Germinal center (tissue), 1 donor: ENCODE measurements at places on chromosomes 5 and 9.

- DNase-seq, result no peak
These were observed 148.4 kb upstream of the TRPM3 start for GRCh38 chr9:71269859-71270258.

GRCh38 chr5:7209658-7210057, 186.3 kb upstream of the ADCY2 start:
- no peak for DNase-seq

DNA sequence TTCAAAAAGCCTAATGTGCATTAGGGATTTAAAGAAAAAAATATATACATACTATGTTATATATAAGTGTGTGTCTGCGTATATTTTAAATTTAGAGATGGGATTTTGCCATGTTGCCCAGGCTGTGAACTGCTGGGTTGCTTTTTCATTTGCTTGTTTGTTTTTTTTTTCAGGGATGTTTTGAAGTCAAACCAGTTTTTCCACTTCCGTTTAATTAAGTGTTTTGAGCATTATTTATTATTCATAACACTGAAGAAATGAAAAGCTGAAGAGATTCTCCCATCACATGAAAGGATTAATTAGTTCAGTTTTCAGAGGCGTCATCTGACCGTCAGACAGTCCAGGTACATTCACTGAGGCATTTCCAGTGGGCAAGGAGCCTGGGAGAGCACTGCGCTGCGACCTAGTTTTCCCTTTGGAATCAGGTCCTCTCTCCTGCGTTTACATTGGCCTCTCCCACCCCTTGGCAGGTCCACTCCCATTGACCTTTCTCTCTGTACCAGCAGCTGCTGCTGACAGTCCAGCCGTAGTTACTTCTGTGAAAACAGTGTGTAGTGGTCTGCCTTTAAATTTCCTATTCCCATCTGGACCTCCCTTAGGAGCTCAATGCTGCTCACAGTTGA, 26.0 kb downstream of the ARRDC3 start:
- no peak for DNase-seq

GRCh38 chr5:146758076-146758475, 120.5 kb downstream of the PPP2R2B start:
- no peak for DNase-seq

- no peak for DNase-seq
These were observed 20.5 kb downstream of the ADRB2 start for GRCh38 chr5:148846930-148847329.

DNA sequence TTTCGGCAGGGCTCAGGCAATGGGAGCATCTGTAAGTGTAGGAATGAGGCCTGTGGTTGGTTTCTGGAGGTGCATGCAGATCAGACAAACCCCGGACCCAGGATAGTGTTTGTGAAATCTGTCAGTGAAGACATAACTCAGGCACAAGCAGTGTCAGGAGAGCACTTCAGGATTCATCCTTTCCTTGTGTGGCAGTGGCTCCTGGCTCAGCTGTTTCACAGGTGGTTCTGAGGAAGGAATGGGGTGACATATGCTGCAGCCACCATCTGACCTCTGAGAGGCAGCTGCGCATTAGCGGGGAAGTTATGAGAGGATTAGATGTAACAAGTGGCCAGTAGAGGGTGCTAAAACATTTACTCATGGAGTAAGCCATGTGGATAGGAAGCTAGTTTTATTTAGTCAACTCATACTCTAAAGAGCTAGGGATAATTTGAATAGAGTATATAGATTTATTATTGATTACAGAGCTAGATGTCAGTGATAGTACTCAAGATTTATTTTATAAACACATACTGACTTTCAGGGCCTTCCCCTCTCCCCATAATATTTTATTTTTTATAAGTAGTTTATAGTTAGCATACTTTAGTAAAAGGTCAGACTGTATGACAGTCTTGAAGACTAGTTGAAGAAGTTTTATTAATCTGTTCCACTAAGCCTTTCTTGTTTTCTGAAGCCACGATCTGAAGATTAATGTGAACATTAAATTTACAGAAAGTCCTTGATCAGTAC, 28.4 kb downstream of the NNT start:
- peak; percentile 41 for DNase-seq
